ENCODE measurements at places on chromosomes 11 and 22.

- no peak for DNase-seq
Observed at GRCh38 chr11:10201343-10201742, 92.7 kb downstream of the SBF2 start.

DNA sequence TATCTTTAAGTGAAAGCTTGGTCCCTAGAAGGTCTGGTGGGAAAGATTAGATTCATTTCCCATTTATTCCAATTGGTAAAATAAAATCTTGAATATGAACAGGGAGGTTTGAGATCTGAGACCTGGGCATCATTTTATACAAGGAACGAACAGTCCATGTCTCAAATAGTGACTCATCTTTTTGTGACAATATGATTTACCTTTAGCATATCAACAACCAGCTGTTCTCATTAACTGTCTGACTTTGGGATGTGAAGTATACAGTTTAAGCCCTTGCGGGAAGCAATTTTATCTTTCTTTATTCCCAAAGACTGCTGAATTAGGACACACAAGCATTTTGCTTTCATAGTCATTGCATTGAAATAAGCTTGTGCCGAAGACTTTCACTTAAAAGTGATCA lies 691.6 kb downstream of the ETS1 start:
- DNase-seq: peak; percentile 5

- no peak for DNase-seq
Observed at GRCh38 chr11:133503236-133503635, 29.1 kb downstream of the OPCML start.

GRCh38 chr11:56103210-56103737 lies at the start of gene OR8H2:
TSS of gene OR8H2 (plus strand) at chr11:56103687. CDS start at chr11:56105043, 1,356 bp downstream.
- DNase-seq: no peak

GRCh38 chr11:113106507-113106906 lies 145.3 kb downstream of the NCAM1 start:
- no peak for DNase-seq

- peak; percentile 78 for DNase-seq
Observed at GRCh38 chr11:74460481-74461154, 6.7 kb downstream of the KCNE3 start.

DNA sequence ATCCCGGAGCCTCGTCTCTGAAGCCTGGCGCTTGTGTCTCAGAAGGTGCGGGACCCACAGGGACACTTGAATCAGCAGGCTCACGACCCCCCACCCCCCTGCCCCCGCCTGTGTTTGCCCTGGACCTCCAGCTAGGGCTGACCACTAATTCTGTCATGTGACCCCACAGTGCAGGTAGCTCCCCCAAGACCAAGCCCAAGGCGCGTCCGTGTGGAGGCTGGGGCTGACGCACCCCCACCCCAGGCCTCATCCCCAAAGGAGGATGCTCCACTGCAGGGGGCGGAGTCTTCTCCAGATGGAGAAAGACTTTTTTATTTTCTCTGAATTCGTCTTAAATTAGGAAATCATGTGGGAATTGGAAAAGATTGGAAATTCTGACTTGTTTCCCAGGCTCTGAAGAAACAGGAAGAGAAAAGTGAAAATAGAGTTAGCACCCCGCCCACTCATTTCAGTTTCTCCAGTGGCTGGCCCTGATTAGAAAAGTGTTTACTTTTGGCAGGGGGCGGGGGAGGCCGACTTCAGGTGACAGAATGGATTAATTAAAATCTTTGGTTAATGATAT lies 1.0 kb upstream of the RELA start:
- DNase-seq: peak; percentile 72

GRCh38 chr22:33380789-33381530 lies 322.8 kb upstream of the SYN3 start:
- no peak for DNase-seq

DNA sequence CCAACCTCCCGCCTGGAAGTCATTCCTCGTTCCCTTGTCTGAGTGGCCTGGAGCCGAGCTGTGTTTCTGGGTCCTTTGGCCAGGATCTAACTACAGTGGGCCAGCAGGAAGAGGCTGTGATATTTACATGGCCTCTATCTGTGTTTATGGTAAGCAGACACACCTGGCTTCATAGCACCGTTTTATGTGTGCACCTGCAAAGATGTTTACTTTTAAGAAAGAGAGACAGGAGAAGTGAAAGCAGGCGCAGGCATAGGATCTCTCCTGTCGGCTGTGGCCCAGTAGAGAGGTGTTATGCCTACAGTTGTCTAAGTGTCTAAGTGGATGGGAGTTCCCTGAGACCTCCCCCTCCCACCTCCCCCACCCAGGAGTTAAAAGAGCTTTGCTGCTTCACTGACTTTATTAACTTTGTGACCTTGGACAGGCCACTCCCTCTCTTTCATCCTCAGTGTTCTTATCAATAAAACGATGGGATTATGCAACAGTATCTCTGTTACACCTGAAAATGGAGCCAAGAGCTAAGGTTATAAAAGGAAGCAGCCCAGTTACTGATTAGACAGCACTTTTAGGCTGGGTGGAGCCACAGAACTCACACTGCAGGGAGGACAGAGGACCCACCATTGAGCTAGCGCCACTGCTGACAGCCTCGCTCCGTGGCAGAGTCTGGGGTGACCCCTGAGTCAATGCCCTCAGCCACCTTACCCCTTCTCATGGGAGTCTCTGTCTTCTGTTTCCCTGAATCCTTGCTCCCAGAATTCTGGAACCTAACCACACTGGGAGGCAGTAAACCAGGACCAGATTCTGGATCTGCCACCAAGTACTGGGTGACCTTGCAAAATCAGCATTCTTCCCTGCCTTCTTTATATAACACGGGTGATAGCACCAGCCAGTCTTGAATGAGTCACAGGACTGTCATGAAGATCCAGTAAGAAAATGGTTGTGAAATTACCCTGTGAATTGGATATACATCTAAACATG lies 22.0 kb downstream of the ST14 start:
- DNase-seq: no peak

DNA sequence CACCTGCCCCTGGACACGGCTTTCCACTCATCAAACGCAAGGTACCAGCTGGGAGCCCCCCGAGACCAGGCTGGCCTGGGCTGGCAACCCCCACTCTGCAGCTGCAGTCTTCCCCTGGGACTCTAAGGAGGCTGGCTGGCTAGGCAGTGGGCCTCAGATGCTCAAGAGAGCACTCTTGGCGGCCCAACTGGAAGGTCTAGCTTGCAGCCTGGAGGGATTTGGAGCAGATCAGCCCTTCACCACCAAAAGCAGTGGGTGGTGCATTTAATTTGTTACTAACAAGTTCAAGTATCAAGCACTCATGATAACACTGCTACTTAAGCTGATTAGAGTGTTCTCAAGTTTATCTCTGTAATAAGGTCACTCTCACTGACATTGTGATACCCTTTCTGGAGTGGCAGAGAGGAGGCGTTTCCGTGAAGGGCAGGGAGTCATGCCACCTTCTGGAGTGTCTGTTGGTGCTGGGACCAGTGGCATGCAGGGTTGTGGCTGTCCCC lies 21.5 kb downstream of the C22orf23 start:
- DNase-seq: no peak

GRCh38 chr11:35458846-35459245 lies 39.5 kb upstream of the SLC1A2 start:
- no peak for DNase-seq

GRCh38 chr22:40487663-40488249 lies 117.4 kb downstream of the SGSM3 start:
- DNase-seq: no peak

GRCh38 chr11:62491571-62492329 lies 54.9 kb downstream of the AHNAK start:
- no peak for DNase-seq

DNA sequence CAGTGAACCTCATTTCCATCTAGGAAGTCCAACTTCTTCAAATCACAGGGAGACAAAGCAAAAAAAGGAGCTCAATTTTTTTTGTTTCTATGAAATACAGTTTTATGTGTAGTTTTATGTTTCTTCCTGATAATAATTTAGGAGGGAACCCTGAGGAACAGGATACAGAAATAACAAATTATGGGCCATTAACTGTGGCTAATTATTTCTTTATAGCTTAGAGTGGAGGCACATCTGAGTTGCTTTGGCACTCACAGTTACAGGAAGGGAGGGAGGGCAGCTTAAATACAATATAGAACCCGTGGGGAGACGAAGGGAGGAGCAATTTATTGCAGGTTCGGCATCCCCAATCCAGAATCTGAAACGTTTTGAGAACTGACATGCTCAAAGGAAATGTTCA lies 37.1 kb upstream of the HORMAD2 start:
- no peak for DNase-seq

GRCh38 chr11:24734742-24735237 lies 237.9 kb downstream of the LUZP2 start:
- no peak for DNase-seq

DNA sequence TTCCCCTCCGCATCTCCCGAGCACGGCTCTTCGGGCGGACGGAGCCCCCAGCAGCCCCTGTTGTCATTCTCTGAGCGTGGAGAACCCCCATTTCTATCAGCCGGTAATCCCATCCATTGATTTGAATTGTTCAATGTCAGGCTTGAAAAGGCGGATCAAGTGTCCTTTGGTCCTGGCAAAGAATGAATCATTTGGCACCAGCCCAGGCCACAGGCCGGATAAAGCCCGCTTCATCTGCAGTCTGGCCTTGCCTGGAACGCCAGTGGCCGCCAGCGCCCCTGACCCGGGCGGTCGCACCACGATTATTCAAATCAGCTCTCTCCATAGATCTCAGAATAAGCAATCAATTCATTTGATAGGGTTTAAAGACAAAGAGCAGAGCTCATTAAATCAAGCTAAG lies 188.9 kb downstream of the BRD1 start:
- DNase-seq: peak; percentile 64

DNA sequence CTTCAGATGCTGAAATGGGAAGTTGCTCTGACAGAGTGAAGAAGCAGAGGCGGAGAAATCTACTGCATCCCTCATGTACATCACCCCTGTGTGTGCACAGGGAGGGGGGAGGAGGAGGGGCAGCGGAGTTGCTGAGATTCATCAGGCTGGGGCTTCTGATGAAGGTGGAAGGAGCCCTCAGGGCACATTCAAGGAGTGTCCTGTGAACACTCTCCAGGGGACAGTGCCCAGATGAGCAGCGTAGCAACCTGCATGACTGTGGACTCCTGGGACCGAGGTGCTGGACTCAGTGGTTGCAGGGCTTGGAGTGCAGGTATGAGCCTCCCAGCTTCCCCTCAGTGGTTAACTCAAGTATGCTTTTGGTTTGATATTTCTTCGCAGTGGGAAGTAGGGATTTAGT lies 257.8 kb upstream of the B3GAT1 start:
- DNase-seq: no peak

DNA sequence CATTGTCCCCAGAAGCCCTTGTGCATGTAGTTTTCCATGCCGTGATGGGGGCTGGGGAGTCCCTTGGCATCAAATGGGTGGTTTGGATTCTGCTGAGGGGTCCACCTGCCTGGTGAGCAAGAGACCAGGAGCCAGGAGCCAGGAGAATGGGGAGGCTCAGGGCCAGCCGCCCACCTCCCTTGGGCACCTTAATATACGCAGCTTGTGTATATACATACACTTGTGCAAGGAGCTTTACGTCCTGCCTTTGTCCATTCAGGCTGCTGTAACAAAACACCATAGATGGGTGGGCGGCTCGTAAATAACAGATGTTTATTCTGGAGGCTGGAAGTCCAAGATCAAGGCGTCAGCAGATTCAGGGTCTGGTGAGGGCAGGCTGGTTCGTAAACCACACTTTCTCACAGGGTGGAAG lies 62.5 kb downstream of the SMIM38 start:
- no peak for DNase-seq

- no peak for DNase-seq
Observed at GRCh38 chr11:8356721-8357504, 93.2 kb upstream of the LMO1 start.

DNA sequence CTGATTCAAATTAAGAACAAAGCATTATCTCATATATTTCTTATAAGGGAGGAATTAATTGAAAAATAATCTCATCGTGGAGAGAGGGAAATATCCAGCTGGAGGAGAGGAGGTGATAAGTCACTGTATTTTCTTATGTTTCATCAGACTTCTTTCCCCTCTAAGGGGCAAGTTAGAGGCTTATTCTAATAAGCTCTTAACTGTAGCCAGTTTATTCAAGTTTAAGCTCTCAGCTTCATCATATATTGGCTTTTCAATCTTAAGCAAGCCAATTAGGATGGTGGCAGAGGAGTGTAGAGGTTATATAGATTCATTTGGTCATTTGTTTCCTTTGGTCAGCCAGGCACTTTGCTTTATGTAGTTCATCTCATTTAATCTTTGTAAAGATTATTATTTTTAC lies 256.7 kb downstream of the GRM5 start:
- DNase-seq: no peak

DNA sequence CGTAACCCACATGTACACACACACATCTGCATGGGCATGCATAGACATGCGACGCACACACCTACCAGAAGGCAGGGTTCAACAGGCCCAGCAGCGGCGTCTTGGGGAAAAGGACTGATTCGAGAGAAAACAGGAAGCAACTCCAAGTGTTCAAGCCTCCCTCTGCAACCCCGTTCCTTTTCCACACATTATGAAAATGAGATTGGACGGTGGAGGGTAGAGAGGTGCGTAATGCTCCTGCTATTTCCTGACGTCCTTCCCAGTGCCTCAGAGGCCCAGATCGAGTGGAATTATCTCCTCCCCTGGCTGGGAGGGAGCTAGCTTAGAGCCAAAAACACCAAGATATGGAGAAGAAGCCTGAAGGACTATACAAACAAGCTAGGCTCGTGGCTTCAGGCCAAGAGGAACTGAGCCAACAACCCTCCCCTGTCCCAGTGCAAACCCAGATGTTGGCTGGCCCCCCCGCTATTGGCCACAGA lies 289.2 kb downstream of the MN1 start:
- DNase-seq: no peak

DNA sequence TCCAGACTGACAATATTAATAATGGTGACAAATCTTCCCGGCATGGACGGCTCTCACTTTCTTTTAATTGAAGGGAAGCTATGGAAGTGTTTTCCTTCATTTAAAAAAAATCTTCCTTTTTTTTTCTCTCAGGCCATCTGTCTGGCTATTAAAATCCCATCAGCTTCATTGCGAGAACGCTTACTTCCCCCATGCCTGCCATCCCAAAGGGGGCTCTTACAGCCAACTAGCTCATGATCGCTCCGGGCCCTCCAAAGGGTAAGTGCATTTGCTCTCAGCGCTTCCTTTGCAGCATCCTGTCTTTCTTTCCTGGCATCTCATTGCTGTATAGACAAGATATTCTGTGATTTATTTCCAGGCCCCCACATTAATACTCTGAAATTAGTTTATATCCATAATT lies 20.7 kb downstream of the CACNG2 start:
- no peak for DNase-seq

- no peak for DNase-seq
Observed at GRCh38 chr11:86374069-86374468, 618 bp upstream of the CCDC81 start.

- no peak for DNase-seq
Observed at GRCh38 chr22:21652547-21653545, 10.7 kb downstream of the SDF2L1 start.

DNA sequence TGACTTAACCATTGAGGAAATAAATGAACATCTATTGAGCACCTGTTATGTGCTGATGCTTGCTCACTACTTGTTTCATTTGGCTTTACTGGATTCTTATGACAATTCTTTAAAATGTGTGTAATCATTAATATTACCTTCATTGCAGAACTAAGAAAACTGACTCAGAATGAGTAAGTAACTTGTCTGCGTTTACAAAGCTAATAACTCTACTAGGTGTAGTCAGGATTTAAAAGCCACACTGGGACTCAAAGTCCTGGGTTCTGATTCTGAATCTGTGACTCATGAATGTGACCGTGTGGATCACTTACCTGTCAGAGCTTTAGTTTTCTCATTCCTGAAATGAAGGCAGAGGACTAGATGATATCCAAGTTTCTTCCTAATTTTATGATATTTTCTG lies 23.4 kb upstream of the KIRREL3 start:
- no peak for DNase-seq
